ENCODE measurements at places on chromosomes 7 and 10.

GRCh38 chr10:89683883-89684282 is 17.5 kb upstream of the KIF20B start:
- DNase-seq, result no peak

GRCh38 chr10:91616137-91616536 is 16.7 kb downstream of the PPP1R3C start:
- no peak for DNase-seq

- DNase-seq, result no peak
Observed at GRCh38 chr10:84522612-84523462, 194.4 kb downstream of the CCSER2 start.

- DNase-seq, result no peak
Observed at GRCh38 chr7:45921381-45921698, 268 bp upstream of the IGFBP3 start.

GRCh38 chr10:116257785-116258184 is 15.2 kb downstream of the GFRA1 start:
- DNase-seq, result no peak

GRCh38 chr7:12888717-12889116 is 201.3 kb downstream of the ARL4A start:
- DNase-seq, result peak; percentile 7

DNA sequence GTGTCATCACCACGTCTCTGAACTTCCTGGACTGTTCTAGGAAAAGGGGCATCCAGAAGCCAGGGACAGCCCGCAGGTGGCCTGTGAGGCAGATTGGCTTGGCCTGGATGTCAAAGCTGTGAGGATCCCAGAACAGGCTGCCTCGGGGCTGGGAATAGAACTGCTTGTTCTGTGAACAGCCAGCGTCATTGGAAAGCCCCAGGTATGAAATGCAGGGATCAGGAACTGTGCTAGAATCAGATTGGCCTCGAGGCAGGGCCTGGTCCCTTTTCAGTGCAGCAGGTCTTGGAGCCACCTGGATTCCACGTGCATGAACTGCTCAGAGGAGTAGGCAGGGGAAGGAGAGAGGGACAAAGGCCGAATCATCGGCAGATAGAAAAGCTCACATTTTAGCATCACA is 44.6 kb downstream of the FAM20C start:
- DNase-seq, result no peak

DNA sequence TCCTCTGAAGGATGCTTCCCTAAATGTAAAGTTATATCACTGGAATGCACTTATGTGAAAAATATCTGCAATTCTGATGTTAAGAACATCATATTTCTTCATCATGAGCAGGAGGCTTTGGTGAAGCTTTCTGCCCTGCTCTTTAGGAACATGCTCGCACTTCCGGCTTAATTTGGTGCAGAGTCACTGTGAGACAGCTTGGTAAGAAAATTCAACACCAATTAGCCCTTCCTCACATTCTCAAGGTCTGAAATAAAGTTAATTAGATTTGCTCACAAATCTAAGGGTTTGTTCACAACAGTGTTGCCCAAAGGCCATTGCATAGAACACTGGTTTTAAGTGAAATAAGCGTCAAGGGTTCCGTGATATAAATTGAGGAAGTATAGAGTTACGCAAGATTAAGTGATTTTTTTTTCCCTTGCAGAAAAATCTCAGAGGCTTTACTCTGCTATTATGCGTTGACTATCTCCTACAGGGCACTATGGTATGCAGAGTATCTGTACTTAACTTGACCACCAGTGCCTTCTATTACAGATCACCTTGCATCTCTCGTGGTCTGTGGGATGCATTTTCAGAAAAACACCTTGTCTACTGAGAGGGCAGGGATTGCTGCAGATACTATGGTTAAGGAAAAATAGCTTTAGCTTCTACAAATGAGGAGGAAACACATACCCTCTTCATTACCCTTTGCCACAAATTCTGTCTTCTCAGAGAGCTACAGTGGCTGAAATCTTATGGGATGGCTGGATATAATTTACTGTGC is 953.9 kb downstream of the TYW1 start:
- no peak for DNase-seq

GRCh38 chr10:17022466-17022825 is 107.2 kb downstream of the CUBN start:
- no peak for DNase-seq

Data from A172 (cell line).